ENCODE measurements at places on chromosomes 3 and 15.

DNA sequence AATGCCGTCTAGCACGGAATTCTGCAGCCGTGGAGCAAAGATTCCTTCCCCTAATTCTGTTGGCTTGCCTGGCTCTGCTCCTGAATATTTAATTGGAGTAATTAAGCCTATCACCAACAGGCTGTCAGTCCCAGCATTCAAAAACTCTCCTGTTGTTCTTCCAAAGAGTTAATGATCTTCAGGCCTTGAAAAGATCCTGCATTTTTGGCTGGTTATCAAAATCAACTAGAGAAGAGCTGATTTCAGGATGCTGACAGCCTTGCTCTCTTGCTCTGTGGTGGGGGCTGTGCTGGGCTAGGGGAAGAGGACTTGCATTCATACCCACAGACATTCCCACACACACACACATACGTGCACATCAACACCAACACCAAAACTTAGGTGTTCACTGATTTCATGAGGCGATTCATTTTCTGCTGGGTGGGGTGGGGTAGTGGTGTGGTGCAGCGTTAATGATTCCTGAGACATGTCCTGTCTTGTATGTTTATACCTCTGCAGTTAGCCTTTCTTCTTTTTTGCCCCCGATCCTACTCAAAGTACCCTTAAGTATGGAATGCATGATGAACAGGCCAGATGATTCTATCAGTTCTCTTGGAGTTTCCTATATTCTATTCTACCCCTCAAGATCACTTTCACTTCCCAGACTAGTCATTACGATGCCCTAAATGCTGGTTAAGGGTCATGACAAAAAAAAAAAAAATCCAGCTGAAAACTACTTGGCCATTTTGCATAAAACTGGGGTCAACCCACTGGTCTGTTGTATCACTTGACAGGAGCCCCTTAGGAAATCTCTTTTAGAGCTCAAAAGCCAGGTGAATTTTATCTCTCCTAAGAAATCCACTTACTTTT, 42.3 kb downstream of the CPN2 start:
- H3K27ac ChIP-seq: no peak overlapping the region
- no peak overlapping the region for H3K4me3 ChIP-seq
- no peaks in the 10 kb centered on the region for H3K36me3 ChIP-seq
- DNase-seq: no peak

GRCh38 chr3:55641964-55642363, 154.9 kb upstream of the WNT5A start:
- H3K4me3 ChIP-seq: no peak overlapping the region
- H3K27ac ChIP-seq: no peak overlapping the region
- no peaks in the 10 kb centered on the region for H3K4me1 ChIP-seq
- no peak for DNase-seq

- H3K4me1 ChIP-seq: no peaks in the 10 kb centered on the region
- no peaks in the 10 kb centered on the region for H3K36me3 ChIP-seq
- no peaks in the 10 kb centered on the region for H3K27me3 ChIP-seq
- DNase-seq: no peak
- no peak overlapping the region for H3K4me3 ChIP-seq
- H3K27ac ChIP-seq: no peak overlapping the region
Observed at GRCh38 chr3:103057003-103057402, 622.2 kb downstream of the ZPLD1 start.

- DNase-seq: no peak
- H3K27ac ChIP-seq: no peak overlapping the region
- no peak overlapping the region for H3K4me3 ChIP-seq
- H3K36me3 ChIP-seq: no peaks in the 10 kb centered on the region
- peaks cover 16% of the 10 kb centered on the region for H3K27me3 ChIP-seq
Observed at GRCh38 chr15:100256970-100257650, 84.7 kb downstream of the ADAMTS17 start.

DNA sequence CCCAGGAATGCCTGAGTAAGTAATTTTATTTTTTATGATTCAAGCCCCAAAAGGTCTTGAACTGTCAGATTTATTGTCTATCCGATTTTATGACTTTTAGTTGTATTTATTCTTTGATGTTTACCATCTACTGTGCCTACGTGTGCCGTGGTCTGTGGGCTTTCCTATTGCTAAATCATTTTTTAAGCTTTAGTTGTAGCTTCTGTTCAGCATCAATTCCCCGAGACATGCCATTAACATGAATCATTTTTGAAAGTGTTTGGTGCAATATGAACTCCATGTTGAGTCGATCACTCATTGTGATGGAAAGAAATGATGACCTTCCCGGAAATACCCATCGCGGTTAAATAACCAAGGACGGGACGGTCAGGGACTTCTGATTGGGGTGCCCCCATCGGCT, 268.7 kb upstream of the THRB start:
- H3K27me3 ChIP-seq: no peaks in the 10 kb centered on the region
- no peak overlapping the region for H3K27ac ChIP-seq
- no peaks in the 10 kb centered on the region for H3K4me1 ChIP-seq
- H3K36me3 ChIP-seq: no peaks in the 10 kb centered on the region

- H3K36me3 ChIP-seq: no peaks in the 10 kb centered on the region
- DNase-seq: no peak
- peaks cover 68% of the 10 kb centered on the region for H3K27me3 ChIP-seq
- H3K27ac ChIP-seq: no peak overlapping the region
- no peaks in the 10 kb centered on the region for H3K4me1 ChIP-seq
Observed at GRCh38 chr15:74191798-74192197, 10.8 kb downstream of the STRA6 start.

GRCh38 chr3:189305412-189305811, 133.6 kb downstream of the TPRG1 start:
- no peak for DNase-seq
- H3K36me3 ChIP-seq: no peaks in the 10 kb centered on the region
- H3K27ac ChIP-seq: no peak overlapping the region
- no peaks in the 10 kb centered on the region for H3K27me3 ChIP-seq

DNA sequence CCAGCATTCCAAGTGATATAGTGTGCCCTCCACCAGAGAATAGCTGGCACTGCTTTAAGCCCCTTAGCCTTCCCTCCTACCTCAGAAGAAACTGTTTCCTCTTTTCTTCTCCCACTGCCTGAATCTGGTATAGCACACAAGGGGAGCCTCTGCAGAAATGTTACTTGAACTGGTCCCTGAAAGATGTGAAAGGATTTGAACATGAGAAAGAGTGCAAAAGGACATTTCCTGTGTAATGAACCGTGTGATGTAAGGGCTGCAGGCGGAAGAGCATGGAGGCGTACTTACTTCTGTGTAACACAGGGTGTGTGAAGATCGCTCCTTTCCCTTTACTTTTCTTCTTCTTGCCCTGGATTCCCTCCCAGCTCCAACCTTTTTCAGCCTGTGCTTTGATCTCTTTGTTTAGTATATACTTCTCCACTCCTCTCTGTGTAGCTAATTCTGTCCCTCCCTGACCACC, 8.4 kb downstream of the TMOD3 start:
- no peaks in the 10 kb centered on the region for H3K36me3 ChIP-seq
- H3K4me3 ChIP-seq: no peak overlapping the region
- no peak for DNase-seq
- no peaks in the 10 kb centered on the region for H3K4me1 ChIP-seq
- no peak overlapping the region for H3K27ac ChIP-seq

- peaks cover 89% of the 10 kb centered on the region for H3K36me3 ChIP-seq
- no peaks in the 10 kb centered on the region for H3K27me3 ChIP-seq
- no peaks in the 10 kb centered on the region for H3K4me1 ChIP-seq
- DNase-seq: no peak
Observed at GRCh38 chr3:47006145-47006651, 26.7 kb downstream of the NBEAL2 start.

DNA sequence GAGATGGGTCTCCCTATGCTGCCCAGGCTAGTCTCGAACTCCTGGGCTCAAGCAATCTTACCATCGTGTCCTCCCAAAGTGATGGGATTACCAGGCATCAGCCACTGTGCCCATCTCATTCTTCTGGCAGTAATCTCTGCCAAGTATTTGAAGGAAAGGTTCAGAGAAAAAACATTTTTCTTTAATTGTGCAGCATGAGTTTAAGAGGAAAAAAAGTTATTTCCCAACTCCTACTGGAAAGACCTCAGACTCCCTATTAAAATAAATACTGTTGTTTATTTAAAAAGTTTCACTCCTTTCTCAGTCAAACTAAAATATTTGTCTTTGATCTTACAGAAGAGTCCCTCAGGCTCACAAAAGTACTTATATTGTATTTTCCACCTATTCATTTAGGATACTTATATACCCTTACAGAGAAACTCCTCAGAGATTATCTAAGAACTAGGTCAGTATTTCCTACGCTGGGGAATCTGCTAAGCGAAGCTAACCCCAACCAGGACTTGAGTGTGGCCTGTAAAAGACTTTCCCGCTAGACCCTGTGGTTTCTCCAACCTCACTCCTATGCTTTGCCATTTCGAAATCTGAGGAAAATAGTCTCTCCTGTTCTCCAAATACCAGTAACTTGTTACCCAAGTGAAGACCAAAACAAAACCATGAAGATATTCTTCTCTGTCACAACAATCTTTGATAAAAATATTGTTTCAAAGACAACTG, 28.7 kb downstream of the WWTR1 start:
- H3K36me3 ChIP-seq: no peaks in the 10 kb centered on the region
- H3K27me3 ChIP-seq: peaks cover 2% of the 10 kb centered on the region
- H3K27ac ChIP-seq: no peak overlapping the region
- no peak for DNase-seq
